ENCODE measurements at places on chromosomes 4 and X.
A peak's percentile ranks its signal among the peaks of the same experiment; 100 is the strongest.

DNA sequence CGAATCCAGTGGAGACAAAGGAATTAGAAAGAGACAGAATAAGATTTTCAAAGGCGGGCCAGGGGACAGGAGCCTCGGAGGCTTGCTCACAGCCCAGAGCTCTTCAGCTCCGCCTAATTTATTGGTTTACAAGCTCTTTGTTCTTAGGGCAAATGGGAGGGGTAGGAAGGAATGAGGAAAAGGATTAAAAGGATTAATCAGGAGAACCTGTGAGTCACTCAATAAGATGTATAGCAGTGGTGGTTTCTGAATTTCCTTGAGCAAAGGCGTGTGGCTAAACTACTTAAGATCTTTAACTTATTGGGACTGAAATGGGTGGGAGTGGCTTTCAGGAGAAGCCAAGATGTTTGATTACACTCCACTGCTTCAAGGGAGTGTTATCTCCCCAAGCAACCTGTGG, 456.0 kb upstream of the SPANXN1 start:
- DNase-seq = no peak

DNA sequence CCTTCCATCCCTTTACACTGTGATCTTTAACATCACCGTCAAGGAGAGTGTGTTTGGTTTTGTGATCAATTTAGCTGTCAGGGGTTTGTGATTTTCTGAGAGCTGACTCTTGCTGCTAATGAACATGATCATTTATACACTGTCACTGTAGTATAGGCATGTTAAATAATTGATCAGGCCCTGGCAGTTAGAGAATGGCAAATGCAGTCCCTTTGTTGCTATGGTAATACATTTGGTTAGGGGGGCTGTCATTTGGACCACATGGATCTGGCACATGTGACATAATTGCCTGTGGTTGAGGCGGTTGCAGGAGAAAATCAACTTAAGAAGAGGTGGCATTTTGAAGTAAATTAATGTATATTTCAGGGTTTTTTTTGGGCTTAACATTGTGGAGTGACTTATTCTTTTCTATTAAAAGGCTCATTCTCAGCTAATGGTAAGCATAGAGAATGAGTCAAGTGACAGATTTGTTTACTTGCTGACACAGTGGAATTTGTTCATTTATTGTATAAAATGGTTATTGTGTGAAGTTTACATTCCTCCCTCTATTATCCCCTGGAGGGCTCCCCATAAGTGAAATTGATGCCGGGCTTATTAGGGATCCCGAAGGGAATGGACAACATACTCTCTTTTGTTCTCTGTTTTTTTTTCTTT, 114.0 kb downstream of the FHIP1A start:
- no peak for DNase-seq

DNA sequence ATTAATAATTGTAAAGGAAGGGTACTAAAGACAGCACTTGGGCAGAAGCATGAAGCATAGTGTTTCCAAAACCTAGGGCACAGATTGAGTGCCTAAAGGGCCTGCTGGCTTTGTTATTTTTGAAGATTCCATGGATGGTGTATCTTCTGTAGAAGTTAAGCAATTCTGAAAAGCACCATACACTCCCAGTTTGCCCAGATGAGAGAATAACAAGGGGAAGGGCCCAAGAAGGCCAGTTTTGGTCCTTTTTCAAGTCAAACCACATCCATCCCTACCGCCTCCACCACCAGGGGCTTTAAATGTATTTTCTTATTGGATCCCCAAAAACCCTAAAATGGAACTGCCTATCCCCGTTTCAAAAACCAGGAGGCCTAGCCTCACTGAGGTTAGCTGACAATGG, 17.2 kb downstream of the SCARB2 start:
- no peak for DNase-seq

GRCh38 chr4:142776026-142776425, 70.1 kb downstream of the INPP4B start:
- no peak for DNase-seq

DNA sequence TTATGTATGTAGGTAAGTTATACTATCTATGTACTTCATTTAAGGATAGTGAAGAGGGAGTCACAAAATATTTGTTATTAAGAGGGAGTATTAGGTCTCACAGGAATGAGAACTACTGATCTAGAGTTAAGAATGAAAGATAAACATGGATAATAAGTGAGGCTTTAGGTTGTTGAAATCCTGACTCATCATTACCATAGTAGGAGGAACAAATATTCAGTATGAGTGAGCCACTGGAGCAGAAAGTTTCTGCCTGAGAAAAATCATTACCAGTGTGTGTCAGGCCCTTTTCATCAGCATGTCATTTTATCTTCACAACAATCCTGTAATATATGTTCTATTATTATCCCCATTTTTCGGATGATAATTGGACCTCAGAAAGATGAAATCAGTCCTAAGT, 27.2 kb upstream of the IGSF1 start:
- DNase-seq = peak; percentile 43

Data from Caki2 (cell line).